ENCODE measurements at places on chromosomes 5 and 9. TPM values are rescaled to one million over a fixed set of nuclear protein-coding genes. Genes with fewer than 3 reads are reported as not detected.

C9orf40 gene
- 8.9 TPM for total RNA-seq

ARID3C gene
- not detected for total RNA-seq

HSPA5 gene
- 119 TPM for total RNA-seq

DNA sequence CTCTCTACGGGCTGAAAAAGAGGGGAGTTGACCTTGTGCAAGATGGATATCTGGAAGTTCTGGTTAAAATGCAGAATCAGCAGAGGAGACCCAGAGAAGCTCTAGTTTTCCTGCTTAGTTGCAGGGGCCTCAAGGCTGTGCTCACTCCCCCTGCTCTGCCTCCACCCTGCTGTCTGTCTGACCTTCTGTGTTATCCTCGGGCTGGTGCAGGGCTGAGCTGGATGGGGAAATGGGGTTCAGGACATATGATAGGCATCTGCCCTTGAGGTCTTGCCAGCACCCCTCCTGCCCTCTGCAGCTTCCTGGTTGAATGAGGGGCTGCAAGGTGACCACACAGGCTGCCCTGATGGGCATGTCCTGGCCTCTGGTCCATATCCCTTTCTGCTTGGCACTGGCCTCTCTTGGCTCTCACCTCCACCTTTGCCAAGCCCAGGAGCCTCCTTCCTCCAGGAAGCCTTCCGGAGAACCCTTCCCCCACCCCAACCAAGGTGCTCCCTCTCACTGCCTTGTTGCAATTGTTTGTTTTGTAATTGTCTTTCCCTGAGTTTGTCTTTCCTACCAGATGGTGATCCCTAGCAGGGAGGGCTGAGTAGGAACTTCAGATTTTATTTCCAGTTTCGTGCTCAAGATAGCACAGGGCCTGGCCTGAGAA lies 1.3 kb downstream of the TMEM268 start:
- DNase-seq: no peak

- DNase-seq: no peak
These were observed 27.4 kb downstream of the IRX2 start for GRCh38 chr5:2724031-2724581.

DNA sequence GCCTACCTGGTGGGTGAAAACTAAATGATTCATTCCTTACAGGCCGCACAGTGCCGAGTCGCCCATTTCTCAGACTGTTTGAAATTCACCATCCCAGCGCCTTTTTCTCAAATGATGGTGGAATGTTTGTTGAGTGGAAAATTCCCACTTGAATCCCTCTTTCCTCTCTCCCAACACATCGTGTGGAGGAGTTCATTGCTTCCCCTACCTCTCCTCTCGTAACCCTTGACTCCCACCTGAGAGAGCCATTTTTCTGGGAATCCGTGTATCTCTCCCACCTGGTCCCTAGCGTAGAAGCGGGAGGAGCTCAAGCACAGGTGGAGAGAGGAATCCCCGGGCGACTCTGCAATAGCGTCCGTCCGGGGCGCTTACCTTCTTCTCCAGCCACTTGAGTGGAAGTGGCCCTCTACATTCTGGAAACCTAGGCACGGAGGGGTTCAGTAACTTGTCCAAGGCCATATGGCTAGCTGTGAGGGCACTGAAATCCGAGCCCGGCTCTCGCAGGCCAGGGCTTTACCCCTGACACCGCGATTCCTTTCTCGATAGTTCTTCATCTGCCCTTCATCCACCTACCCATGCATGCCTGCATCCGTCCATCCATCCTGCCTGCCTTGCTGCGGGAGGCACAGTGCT lies 683 bp downstream of the OSMR start:
- no peak for DNase-seq

DNA sequence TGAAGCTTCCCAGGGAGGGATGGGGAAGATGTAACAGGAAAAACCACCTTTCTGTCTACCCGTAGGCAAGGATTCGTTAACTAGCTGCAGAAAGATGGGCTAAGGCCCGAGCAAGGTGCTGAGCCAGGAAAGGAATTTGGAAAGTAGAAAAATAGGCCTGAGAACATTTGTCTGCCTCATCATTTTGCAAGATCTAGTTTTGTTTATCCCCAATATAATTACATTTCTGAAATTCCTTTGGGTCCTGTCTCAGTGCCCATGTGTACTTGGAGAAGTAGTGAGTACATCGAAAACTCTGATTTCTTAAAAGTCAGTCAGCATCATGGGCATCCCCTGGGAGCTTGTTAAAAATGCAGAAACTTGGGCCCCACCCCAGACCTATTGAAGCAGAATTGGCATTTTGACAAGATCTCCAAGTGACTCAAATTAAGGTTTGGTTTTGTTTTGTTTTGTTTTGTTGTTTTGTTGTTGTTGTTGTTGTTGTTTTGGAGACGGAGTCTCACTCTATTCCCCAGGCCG lies 52.1 kb upstream of the CEMIP2 start:
- no peak for DNase-seq

DNA sequence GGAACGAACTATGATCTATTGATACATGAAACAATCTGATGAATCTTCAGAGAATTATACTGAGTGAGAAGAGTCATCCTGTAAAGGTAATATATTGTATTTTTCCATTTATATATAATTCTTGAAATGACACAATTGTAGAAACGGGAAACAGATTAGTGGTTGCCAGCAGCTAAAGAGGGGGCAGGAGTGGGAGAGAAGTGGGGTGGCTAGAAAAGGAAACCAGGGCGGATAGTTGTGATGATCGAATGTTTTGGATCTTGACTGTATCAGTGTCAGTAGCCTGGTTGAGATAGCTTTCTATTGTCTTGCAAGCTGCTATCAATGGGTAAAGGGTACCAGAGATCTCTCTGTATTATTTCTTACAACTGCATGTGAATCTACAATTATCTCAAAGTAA lies 17.7 kb upstream of the RAPGEF1 start:
- no peak for DNase-seq

- no peak for DNase-seq
These were observed 129.8 kb downstream of the GNAQ start for GRCh38 chr9:77901771-77902170.
